D341Med (cell line): ENCODE measurements at places on chromosomes 6 and 20.

DNA sequence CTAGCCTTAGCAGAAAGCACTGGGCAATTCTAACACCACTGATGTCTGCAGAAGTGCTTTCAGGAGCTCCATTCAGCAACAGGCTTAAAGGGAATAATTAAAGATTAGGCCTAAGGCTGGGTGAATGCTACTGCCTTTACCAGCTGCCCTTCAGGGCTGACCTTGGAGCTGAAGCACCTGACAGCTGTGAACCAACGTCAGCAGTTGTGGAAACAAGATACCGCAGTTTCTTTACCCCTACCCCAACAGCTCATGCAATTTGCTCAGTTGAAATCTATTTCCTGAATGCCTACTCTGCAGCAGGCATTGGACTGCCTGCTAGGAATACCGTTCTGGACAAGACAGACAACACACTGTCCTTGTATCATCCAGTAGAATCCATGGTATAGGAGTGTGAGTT lies 51.5 kb upstream of the ADTRP start:
- DNase-seq: no peak

GRCh38 chr6:101386982-101387381 lies 6.5 kb upstream of the GRIK2 start:
- DNase-seq: no peak

DNA sequence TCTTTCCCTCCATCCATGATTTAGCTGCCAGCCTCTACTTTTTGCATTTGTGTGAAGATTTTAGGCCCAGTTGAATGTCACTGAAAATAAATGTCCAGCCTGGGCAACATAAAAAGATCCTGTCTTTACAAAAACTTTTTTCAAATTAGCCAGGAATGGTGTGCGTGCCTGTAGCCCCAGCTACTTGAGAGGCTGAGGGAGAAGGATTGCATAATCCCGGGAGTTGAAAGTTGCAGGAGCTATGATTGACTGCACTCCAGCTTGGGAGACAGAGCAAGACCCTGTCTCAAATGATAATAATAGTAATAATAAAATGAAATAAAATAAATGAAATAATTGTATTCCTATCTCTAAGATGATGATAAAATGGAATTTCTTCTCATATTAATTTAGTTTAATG lies 5.0 kb upstream of the GFOD1 start:
- no peak for DNase-seq

- no peak for DNase-seq
Measured at GRCh38 chr6:903761-904160, 210.8 kb upstream of the EXOC2 start.

GRCh38 chr6:136592930-136593673 lies 42.9 kb upstream of the MAP7 start:
- DNase-seq: no peak

GRCh38 chr6:53179961-53180651 lies 31.5 kb upstream of the GCM1 start:
- DNase-seq: no peak

GRCh38 chr6:72689107-72689954 lies 67.5 kb downstream of the KCNQ5 start:
- no peak for DNase-seq

DNA sequence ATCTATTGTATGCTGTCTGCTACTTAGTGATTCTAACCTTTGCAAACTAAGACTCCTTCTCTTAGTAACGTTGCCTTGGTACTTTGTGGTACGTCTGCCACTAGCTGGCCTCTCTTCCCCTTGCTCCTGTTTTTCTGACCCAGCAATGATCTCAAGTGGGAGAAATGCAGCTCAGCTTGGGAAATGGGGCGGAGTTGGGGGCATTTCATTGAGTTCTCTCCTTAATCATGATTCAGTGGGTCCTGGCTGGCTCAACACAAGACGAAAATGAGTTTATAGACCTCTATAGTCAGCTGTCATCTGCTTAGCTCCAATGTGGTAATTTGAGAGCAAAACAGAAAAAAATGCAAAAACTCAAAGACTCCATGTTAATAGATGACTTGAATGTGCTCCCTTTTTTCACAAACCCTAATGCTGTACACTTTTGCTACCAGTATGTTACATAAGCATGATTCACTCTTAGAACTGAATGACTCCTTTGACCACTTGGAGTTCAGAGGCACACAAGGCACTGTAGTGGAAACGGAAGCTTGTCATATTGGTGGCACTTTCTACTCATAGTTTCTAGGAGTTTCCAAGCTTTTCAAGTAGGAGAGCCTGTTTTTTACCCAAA lies 55.3 kb upstream of the SOX4 start:
- no peak for DNase-seq

GRCh38 chr6:47162793-47163192 lies 120.7 kb upstream of the ADGRF1 start:
- DNase-seq: no peak

DNA sequence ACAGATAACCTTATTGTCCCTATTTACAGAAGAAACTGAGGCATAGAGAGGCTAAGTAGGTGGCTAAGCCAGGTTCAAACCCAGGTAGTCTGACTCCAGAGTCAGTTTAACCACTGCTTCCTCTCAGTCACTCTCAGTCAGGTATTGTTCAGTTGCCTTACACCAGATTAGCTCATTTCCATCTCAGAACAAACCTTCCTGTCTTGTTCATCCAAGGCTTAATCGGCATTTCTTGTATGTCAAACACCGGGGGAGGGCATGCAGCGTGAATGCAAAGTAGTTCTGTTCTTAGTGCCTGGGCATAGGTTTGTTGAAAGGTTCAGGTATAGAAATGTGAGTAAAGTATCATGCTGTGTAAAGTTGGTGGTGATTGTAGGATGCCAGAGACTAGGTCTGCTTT lies 51.7 kb downstream of the CTNNBL1 start:
- DNase-seq: no peak

DNA sequence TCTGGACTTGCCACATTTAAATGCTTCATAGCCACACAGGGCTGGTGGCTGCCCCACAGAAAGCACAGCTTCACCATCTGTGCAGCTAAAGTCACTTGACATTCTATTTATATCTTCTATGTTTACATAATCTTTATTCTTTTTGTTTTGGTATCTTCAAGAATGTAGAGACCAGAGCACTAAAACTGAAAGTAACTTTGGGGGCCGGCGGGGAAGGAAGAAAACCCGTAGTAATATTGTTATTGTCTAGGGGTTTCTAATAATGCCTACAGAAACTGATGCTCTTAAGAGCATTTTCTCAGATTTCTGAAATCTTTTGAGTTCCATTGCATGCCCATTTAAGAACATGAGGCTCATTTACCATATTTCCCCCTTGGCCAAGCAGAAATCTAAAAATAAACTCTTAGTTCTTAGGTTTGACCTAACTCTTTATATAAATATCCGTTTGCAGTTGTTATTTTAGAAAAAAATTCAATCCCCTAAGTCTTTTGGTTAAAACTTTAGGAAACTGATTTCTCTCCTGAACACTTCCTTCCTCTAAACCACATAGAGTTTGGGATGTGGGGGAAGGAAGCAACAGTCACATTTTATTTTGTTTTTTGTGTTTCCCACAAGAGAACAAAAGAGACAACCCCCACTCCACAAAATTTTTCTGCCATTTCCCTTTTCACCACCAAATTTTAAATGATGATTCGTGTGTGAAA lies 207.6 kb downstream of the OGFRL1 start:
- DNase-seq: no peak

DNA sequence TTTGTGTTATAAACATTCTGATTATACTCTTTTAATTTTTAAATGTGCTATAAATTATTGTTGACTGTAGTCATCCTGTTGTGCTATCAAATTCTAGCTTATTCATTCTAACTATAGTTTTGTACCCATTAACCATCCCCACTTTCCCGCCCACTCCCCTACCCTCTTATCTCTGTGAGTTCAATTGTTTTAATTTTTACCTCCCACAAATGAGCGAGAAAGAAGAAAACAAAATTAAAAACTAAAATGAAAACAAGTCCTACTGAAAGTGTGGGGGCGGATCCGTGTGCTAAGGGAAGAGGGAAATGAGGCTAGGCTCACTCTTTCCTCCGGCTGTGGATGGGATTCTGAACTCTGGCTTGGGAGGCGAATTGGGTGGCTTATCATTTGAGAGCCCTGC lies 6.6 kb upstream of the ZNF831 start:
- no peak for DNase-seq

GRCh38 chr6:42572523-42572922 lies 8.7 kb downstream of the UBR2 start:
- DNase-seq: no peak

GRCh38 chr20:62830821-62831220 lies 14.0 kb downstream of the COL9A3 start:
- DNase-seq: no peak

GRCh38 chr20:25668446-25668845 lies 28.2 kb downstream of the ZNF337 start:
- no peak for DNase-seq

- no peak for DNase-seq
Measured at GRCh38 chr6:144017166-144018094, 9.4 kb upstream of the PLAGL1 start.

DNA sequence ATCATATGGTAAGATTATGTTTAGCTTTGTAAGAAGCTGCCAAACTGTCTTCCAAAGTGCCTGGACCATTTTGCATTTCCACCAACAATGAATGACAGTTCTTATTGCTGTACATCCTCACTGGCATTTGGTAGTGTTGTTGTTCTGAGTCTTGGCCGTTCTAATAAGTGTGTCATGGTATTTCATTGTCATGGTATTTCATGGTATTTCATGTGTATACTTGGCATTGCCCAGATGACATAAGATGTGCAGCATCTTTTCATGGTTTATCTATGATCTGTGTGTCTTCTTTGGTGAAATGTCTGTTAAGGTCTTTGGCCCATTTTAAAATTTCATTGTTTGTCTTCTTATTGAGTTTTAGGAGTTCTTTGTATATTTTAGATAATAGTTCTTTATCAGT lies 224.4 kb downstream of the BCAS1 start:
- no peak for DNase-seq

DNA sequence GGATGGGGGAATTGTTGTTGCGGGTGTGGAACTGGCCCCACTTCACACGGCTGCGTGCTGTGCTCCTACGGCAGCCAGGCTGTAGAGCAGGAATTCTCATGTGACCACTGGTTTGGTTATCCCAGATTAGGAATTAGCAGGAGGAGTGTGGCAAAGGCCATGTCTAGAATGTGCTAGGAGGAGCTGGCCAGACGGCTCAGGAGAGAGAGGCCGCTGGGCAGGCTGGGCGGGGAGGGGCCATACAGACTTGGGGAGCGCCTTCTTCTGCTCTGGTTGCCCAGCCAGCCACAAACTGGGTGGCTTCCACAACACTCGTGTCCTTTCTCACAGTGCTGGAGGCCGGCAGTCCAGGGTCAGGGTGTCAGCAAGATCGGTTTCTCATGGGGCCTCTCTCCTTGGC lies 245.0 kb upstream of the QKI start:
- no peak for DNase-seq

- no peak for DNase-seq
Measured at GRCh38 chr6:3822747-3823445, 26.3 kb upstream of the FAM50B start.

GRCh38 chr6:7691675-7692452 lies 34.0 kb upstream of the BMP6 start:
- DNase-seq: no peak

- no peak for DNase-seq
Measured at GRCh38 chr6:34901930-34902329, 12.9 kb downstream of the ANKS1A start.

- no peak for DNase-seq
Measured at GRCh38 chr20:11227602-11228001, 553.8 kb upstream of the JAG1 start.

- no peak for DNase-seq
Measured at GRCh38 chr20:50872560-50873425, 58.4 kb downstream of the ADNP start.

- no peak for DNase-seq
Measured at GRCh38 chr20:21291026-21291425, 12.1 kb upstream of the XRN2 start.

GRCh38 chr6:41408576-41408975 lies 73.2 kb downstream of the NCR2 start:
- no peak for DNase-seq

GRCh38 chr6:36121787-36122494 lies 8.4 kb upstream of the MAPK13 start:
- no peak for DNase-seq

DNA sequence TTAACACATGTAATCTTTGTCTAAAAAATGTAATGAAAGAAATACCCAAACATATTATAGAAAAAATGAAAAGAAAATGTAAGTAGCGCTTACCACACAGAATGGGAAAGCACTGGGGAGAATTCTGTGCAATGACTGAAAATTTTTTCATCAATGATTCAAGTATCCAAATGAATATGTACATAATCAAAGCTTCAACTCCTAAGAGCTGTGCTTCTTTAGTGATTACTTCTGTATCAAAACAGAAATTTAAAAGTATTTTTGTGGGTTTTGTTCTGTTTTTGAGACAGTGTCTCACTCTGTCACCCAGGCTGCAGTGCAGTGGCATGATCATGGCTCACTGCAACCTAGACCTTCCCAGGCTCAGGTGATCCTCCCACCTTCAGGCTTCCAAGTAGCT lies 13.7 kb downstream of the LMBRD1 start:
- no peak for DNase-seq

DNA sequence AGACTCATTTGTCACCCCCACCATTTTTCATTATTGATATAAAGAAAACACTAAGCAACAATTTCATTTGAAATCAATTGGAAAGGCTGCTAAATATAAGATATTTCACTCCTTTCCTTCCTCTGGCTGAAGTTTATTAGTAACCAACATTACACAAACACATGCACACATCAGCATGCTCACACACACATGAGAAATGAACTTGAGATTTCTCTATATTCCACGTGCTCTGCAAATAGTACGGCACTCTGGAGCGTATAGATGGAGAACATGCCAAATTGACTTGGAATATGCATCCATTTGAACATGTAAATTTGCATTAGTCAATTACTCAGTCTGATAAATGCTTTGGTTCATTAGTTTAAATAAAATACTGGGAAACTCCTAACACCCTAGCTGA lies 37.1 kb upstream of the F13A1 start:
- no peak for DNase-seq

GRCh38 chr20:60900618-60901017 lies 351.4 kb upstream of the CDH4 start:
- DNase-seq: no peak

- DNase-seq: no peak
Measured at GRCh38 chr6:20969551-20969950, 435.3 kb downstream of the CDKAL1 start.

DNA sequence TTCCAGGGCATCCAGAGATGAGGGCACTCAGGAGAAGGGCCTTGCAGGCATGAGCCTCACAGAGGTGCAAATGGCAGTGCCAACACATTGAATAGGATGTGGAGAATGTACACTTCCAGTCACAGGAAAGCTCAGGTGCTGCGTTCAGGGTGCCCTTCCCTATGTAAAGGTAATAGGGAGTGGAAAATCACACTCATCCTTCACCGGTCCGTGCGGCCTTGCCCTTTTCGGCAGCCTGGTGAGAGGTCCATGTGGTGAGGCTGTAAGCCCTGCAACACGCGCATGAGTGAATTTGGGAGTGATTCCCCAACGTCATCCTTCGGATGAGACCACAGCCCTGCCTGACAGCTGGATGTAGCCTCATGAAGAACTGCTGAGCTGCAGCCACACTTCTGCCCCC lies 43.0 kb upstream of the RPS6KA2 start:
- DNase-seq: no peak
